Activated naive CD4-positive, alpha-beta T cell treated with anti-CD3 and anti-CD28 coated beads for 36 hours (primary cell): ENCODE measurements at places on chromosomes 6 and 20.

DNA sequence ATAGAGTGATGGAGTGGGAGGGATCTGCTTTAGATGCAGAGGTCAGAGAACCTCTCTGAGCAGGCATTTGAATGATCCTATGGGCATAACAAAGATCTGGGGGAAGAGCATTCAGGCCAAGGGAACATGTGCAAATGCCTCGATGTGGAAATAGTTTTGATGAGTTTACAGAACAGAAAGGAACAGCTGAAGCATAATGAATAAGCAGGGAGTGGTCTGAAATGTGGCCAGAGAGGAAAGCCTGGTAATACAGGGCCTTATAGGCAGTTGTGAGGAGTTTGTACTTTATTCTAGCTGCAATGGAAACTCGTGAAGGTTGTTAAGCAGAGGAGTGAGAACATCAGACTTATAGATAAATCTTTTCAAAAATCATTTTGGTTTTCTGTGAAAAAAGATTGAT, 33.0 kb upstream of the ME1 start:
- DNase-seq = no peak

- DNase-seq = no peak
Measured at GRCh38 chr20:37759052-37759553, 65.3 kb downstream of the CTNNBL1 start.

DNA sequence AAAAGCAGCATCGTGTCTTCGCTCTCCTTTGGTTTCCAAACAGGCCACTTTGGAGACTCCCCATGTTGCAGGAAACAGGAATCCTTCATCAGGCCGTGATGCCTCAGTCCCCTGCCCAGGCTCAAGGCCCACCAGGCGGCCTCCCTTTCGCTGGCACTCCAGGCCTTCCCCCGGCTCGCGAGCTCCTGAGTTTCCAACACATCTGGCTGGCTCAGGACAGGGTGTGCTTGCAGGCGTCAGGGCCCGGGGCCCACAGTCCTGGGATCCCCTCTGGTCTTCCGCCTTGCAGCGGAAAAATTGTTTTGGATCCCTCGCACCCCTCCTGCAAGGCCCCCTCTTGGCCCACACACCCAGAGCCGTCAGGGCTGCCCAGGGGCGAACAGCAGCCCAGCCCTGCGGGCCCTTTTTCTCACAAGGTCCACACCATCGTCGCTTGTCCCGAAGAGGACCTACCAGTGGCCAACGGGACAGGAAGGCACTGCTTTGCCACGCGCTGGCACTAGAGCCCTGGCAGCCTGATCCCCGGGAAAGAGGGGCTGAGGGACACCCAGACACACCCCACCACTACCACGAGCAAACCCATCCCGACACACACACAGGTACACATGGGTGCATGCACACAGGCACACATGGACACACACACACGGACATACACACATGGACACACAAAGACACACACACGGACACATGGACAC, 1930.9 kb upstream of the DEFB115 start:
- DNase-seq = no peak

DNA sequence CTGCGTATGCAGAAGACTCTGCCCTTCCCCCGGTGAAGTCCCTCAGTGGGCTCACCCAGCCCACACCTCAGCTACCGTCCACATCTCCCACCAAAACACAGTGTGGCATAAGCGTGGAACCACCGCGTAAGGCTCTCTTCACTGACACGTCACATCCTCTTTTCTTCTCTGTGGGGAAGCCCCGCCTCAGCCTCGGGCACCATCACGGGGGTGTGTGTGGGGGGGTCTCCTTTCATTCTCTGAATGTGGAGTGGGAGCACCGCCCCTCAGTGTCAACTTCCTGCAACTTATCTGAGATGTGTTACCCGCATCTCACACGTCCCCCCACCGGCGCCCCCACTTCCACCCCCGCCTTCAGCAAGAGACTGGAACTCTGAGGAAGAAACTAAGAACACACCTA, 388.4 kb upstream of the JARID2 start:
- DNase-seq = peak; percentile 79

DNA sequence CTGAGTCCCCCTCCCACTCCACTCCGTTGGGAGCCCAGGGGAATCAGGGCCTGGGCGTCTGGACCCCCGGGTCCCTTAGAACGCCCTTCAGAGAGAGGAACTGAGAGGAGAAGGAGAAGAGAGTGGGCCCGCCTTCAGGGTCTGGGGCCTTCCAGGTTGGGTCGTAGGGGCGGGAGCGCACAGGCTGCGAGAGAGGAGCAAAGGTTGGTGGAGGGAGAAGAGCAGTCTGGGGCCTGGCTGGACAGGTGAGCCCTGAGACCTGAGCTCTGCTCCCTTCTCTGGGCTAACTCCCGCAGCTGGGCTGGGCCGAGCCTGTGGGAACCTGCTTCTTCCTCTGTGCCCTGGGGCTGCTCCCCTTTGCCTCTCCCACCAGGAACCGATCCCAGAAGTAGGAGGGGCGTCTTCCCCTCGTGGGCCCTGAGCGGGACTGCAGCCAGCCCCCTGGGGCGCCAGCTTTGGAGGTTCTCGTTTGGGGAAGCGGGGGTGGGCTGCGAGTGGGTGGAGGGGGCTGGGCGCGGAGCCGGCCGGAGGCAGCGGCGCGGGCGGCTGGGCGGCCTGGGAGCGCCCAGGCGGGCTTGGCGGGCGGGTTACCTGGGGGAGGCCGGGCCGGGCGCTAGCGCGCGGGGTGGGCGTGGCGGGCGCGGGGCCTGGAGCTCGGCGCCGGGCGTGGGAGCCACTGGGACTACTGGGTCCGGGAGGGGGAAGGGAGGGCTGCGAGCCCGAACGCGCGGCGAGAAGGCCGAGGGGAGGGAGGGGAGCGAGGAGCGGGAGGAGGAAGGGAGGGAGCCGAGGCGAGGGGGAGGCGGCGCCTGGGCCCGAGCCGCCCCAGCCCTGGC, at the start of gene DDR1:
Gene DDR1, plus strand, starts transcription at position 835 of the 836 bp plus-strand sequence. CDS start 4,211 bp downstream, outside the sequence.
- peak; percentile 47 for DNase-seq

DNA sequence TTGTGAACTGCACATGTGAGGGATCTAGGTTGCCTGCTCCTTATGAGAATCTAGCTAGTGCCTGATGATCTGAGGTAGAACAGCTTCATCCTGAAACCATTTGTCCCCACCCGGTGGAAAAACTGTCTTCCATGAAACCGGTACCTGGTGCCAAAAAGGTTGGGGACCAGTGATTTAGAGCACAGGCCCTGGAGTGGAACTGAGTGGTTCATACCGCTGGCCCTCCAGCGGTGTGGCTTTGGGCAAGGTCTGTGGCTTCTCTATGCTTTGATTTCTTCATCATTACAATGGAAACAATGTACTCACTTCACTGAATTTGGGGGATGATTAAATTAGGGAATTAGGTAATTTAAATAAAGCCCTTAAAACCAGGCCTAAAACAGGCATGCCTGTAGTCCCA, 36.3 kb downstream of the CD164 start:
- no peak for DNase-seq

DNA sequence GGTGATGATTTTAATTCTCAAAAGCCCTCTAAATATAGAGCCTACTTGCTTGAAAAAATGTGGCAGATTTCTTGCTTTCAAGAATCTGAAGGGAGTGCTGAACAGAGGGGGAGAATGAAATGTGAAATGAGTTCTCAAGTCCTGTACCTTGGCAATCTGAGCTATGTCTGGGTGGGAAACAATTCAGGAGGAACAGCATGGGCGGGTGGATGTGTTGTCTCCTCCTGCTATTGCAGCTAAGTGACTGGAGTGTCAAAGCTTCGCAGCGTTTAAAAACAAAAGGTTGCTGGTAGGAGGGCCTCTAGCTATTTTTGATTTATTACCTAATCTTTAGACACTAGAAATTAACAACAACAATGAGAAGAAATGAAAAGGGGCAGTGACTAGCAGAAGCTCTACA, 102.5 kb upstream of the ARG1 start:
- no peak for DNase-seq

- no peak for DNase-seq
Measured at GRCh38 chr6:18347021-18347577, 40.1 kb upstream of the RNF144B start.

DNA sequence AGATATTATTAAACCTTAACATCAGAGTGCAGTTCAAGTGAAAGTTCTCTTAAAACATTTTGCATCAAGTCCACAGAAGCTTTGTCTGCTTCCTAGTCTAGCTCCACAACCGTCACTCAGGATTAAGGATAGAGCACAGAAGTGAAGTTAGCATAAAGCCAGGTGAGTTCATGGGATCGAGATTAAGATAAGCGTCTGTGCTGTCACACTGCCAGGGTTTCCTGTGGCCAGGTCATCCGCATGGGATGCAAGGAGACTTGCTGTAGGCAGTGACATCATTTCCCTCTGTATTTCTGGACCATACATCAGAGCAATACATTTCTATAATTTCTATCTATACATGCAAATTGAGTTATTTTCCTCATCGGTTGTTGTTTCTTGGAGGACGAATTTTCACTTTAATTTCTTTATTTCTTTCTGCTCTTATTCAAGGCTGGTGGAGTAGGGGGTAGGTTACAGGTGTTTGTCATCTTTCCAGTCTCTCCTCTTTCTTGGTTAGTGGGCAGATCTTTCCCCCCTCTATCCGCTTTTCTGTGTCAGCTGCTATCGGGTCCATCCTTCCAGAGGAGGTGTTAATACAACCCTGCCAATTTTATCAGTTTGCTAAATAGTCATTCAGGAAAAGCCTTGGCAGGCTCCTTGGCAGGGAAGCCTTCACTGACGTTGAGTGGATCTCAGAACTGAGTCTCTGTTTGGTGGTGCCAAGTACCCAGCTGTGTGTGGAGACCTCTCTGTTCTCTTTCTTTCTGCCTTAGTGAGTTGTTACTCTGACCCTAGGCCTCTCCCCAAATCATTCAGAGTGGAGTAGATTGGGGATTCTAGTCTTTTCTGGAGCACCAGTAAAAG, 307.6 kb upstream of the MAP3K7 start:
- no peak for DNase-seq

GRCh38 chr6:69581581-69581980, 215.2 kb downstream of the LMBRD1 start:
- DNase-seq = no peak

DNA sequence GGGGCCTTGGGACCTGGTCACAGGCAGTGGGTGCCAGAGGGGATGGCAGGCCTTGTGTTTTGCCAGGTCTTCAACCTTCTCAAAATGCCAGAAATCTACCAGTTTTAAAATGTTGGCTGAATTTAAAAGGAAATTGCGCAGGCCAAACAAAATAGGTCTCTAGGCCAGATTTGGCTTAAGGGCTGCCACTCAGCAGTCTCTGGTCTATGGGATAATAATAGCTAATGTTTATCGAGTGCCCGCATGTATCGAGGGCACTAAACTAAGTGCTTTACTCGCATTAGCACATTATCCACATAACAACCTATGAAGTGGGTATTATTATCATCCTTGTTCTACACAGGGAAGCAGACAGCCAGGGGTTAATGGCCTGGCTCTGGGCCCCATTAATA, 11.0 kb downstream of the E2F3 start:
- DNase-seq = no peak

GRCh38 chr6:92849636-92850035, 569.7 kb downstream of the EPHA7 start:
- no peak for DNase-seq

DNA sequence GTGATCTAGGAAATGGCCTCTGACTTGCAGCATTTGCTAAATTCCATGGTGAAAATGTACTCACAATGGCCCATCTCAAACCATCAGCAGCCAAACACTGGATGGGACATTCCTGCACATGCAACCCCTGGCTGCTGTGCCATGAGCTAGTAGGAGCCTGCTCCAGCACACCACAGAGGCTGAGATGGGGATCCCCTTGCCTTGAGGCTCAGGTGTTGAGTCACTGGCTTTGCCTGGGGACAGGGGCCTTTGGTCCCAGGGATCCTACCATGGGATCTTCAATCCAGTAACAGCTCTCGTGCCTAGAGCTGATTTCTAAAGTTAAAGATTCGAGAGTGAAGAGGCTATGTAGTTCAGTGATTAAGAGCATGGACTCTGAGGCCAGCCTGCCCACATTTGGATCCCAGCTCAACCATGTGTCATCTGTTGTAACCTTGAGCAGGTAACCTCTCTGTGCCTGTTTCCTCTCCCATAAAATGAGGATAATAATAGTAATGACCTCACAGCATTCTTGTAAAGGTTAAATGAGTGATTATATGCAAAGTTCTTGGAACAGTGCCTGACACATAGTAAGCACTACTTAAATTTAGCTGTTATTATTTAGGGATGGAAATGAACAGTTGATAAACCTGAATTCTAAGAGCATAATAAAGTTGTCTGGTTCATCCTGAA, 16.4 kb downstream of the FOXQ1 start:
- no peak for DNase-seq

- no peak for DNase-seq
Measured at GRCh38 chr20:15992564-15992963, 580.7 kb downstream of the KIF16B start.
